Lower lobe of right lung (tissue), 2 donors: ENCODE measurements at places on chromosomes 2 and 18.

DNA sequence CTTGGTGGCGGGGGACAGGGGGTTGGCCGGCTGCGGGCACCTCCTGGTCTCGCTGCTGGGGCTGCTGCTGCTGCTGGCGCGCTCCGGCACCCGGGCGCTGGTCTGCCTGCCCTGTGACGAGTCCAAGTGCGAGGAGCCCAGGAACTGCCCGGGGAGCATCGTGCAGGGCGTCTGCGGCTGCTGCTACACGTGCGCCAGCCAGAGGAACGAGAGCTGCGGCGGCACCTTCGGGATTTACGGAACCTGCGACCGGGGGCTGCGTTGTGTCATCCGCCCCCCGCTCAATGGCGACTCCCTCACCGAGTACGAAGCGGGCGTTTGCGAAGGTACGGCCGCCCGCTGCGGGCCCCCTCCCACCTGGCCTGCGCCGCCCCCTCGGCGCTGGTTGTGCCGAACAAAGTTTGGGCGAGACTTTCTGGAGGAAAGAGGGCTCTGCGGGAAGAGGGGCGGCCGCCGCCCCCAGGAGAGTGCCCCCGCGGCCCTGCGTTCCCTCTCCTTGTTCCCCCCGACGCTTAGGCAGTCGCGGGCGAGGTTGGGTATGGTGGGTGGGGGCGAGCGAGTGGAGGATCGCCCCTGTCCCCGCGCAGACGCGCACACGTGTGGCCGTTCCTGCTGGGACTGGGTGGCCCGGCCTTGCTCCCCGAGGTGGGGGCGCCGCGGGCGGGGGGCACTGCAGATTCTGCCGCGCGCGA, 866 bp downstream of the CRIM1 start:
- peak; percentile 78 for DNase-seq

- no peak for DNase-seq
Measured at GRCh38 chr2:11290211-11290610, 54.2 kb downstream of the ROCK2 start.

- no peak for DNase-seq
Measured at GRCh38 chr2:16272038-16272788, 331.9 kb downstream of the MYCN start.

DNA sequence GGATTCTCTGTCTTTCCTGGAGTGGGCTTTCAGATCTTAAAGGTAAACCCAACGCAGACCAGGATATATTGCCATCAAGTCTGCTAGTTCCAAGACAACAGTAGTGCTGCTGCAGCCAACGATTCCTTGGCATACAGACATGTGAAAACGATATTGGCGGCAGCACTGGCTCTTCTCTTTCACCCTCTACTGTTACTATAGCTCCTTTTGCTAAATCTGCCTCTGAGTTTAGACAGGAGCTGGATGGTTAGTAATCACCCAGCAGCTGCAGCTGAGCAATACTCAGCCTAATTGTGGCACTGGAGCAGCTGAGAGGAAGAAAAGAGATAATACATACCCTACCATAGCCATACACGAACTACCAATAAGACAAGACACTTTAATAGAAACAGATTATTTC, 4.0 kb downstream of the YES1 start:
- no peak for DNase-seq

- no peak for DNase-seq
Measured at GRCh38 chr2:46257476-46257875, 39.7 kb upstream of the EPAS1 start.

DNA sequence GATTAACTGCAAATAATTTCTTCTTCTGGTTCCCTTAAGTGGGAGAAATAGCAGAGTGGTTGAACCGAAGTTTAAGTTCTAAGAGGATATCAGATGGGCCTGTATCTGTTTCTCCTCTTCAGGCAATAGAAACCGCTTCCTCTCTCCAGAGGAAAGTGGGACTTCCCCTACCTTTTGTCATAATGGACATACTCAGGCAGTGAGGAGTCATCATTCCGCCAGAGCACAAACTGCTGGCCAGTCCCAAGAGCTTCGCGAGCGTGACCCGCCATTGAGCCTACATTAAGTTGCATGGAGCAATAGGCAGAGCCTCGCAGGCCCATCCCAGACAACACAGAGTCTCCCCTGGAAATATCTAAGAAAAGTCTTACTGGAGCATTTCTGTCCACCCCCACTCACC, 158.9 kb downstream of the LDLRAD4 start:
- no peak for DNase-seq

DNA sequence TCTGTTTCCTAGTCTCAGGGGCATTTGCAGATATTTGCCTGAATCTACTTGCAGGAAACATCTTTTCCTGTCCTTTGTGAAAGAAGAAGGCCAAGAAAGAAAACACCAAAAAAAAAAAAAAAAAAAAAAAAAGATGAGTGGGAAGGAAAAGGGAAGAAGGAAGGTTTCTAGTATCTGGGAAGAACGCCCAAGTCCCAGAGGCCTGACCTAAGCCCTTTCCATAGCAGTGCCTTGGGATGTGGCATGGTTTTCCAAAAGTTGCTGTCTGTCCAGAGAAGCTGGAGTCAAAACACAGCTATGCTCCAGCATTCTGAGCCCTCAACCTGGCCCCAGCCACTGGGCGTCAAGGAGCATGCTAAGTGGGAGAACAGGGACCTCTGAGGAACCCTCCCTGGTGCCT, 123.5 kb downstream of the INHBB start:
- peak; percentile 5 for DNase-seq

DNA sequence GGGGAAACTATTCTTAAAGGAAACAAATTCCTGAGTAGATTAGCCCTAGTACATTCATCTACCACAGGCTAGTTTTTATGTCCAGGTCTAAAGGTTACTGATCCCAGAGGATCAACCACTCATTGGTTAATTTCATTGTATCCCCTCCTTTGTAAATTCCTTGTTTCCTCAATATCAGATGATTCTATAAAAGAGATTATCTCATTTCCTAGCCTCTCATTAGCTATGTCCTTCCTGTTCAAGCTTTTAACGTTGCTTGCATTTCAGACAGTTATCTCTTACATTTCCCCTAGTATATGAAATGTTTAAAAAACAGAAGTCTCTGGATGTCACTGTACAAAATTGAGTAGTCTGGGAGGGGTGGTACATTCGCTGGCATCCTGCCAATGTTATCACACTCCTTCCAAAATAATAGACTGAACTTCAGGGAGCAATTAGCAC, 24.2 kb upstream of the ARMC9 start:
- DNase-seq: no peak

DNA sequence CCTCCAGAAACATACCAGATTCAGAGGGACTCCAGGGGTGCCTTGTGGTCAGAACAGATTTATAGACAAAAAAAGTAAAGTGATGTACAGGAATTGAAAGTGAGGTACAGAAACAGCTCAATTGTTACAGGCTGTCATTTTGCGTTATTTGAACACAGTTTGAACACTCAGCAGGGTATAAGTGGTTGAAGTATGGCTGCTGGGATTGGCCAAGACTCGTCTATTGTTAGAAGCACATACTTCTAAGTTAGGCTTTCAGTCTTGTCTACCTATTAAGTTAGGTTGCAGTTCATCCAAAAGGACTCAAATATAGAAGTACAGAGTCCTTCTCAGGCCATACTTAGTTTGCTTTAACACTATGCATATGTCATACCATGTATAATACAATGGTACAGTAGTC, 21.0 kb upstream of the GRB14 start:
- no peak for DNase-seq

DNA sequence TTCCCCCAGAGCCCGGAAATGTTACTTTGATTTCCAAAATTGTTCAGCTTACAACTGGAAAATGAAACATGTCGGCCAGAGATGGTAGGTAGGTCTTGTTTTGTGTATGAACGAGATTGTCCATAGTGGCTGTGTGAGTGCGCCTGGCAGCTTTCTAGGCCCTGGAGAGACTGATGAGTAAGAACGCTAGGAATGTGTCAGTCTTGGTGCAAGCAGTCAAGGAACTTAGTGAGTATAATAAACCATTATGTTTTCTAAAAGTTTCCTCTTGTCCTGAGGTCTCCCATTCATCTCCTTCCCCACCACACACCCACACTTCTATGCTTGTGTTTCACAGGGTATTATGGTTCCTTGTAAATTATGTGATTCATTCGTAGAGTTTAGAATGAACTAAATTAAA, 234.2 kb downstream of the CDH2 start:
- no peak for DNase-seq
